Endothelial cell (in vitro differentiated cells): ENCODE measurements at places on chromosomes 11 and 22. TPM values are rescaled to one million over a fixed set of nuclear protein-coding genes. Genes with fewer than 3 reads are reported as not detected.

- DNase-seq, result no peak
Observed at GRCh38 chr22:46010951-46011626, 34.1 kb upstream of the WNT7B start.

- DNase-seq, result no peak
Observed at GRCh38 chr22:20062766-20063083, 17.3 kb upstream of the DGCR8 start.

- no peak for DNase-seq
Observed at GRCh38 chr11:21494946-21495345, 697.9 kb upstream of the ANO5 start.

Gene UCP3
- 1.6 TPM for total RNA-seq
